ENCODE measurements at places on chromosomes 7 and 10.

DNA sequence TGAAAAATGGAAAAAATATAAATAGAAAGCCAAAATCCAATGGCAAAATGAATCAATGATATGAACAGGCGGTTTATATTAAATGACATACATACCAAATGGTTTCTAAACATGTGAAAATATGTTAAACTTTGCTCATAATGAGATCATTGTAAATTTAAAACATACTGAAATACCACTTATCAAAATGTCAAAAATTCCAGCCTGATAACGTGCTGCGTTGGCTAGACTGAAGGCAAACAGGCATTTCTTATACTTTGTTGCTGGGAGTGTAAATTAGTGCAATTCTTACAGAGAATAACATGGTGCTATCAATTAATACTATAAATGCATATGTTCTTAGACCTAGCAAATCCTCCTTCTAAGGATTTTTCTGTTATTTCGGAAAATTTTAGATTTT lies 225.8 kb upstream of the FAM3C start:
- DNase-seq: no peak

DNA sequence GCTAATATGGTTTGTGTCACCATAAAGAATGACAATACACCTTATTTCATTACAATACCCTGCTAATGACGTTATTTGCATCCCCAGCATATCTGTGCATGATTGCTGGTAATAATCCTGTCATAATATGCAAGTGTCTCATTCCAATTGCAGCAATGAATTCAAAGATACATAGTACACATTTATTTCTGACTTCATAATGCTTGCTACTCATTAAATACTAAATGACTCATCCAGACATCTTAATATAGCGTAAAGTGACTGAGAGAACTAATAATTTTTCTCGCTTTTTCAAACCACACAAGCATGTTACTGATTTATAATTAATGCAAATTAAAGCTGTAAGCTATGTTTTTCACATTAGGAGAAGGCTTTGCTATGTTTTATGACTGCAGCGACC lies 234.7 kb upstream of the MDFIC start:
- DNase-seq: no peak

- DNase-seq: no peak
These were observed 68.8 kb downstream of the OSBPL3 start for GRCh38 chr7:24911213-24911603.

GRCh38 chr10:79092292-79092896 lies 23.6 kb downstream of the ZMIZ1 start:
- no peak for DNase-seq

GRCh38 chr10:86285136-86285790 lies 81.3 kb downstream of the GRID1 start:
- no peak for DNase-seq

GRCh38 chr10:132888898-132889490 lies 53.4 kb downstream of the CFAP46 start:
- DNase-seq: no peak

GRCh38 chr10:47381103-47381395 lies 3.0 kb downstream of the ZNF488 start:
- no peak for DNase-seq

DNA sequence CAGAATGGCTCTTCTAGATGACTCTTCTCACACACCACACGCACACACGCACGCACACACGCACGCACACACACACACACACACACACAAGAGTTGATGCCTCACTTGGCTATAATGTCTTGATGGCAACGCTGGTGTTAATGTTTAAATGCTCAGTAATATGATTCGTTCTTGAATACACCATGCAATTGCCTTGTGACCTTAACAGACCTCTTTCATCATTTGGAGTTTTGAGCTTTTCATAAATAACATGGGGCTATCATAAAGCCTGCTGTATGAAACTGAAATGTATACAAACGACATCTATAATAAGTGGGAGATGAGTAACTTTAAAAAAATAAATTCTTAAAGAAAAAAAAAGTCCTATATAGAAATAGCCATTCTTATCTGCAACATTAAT lies 8.2 kb downstream of the JCAD start:
- no peak for DNase-seq

- DNase-seq: no peak
These were observed 503 bp downstream of the CROT start for GRCh38 chr7:87345962-87346371.

GRCh38 chr10:27153845-27154193 lies 365 bp downstream of the YME1L1 start:
- DNase-seq: no peak

GRCh38 chr7:80654887-80655340 lies 16.5 kb downstream of the CD36 start:
- DNase-seq: peak; percentile 29

GRCh38 chr7:101557421-101557820 lies 71.7 kb downstream of the MYL10 start:
- DNase-seq: no peak

- DNase-seq: no peak
These were observed at the start of gene TMEM139 for GRCh38 chr7:143284591-143285469. Gene TMEM139 (plus strand): TSS chr7:143284958. CDS start chr7:143285958, 1,000 bp downstream.

- no peak for DNase-seq
These were observed 598.1 kb downstream of the SH2D4B start for GRCh38 chr10:81135851-81136250.

DNA sequence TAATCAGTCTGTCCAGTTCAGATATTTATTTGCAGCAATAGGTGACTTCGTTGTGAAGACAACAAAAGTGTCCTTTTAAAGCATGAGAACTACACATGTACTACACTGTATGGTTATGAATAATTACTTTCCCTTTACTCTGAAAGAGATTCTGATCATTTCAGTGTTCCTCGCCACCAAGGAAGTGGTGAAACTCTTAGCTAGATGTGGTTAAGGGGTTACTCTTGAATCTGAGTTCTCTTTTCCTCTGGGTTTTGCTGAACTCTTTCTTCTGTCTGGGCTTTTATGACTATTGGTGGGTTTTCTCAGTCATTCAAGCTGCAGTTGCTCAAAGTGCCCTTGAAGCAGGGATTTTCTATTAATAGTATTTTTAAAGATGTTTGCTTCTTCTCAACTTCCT lies 127.9 kb upstream of the SEM1 start:
- no peak for DNase-seq

- DNase-seq: no peak
These were observed 105.8 kb downstream of the GPR158 start for GRCh38 chr10:25280573-25280972.

DNA sequence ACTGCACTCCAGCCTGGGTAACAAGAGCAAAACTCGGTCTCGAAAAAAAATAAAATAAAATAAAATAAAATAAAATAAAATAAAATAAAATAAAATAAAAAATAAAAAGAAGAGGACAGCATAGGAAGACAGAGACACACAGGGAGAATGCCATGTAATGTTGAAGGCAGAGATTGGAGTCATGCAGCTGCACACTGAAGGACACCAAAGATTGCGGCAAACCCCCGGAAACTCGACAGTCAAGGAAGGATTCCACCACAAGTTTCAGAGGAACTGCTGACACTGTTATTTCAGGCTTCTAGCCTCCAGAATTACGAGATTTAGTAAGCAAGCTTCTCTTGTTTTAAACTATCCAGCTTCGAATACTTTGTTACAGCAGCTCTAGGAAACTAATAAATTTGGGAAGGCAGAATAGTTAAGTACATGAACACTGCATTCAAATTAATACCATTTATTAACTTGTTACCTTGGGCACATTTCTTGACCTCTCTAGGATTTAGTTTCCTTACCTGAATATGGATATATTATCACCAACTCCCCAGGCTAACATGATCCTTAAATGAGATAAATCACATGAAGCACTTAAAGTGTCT lies 9.5 kb downstream of the CPED1 start:
- no peak for DNase-seq

- DNase-seq: no peak
These were observed 600.6 kb downstream of the PHTF2 start for GRCh38 chr7:78399033-78399769.

DNA sequence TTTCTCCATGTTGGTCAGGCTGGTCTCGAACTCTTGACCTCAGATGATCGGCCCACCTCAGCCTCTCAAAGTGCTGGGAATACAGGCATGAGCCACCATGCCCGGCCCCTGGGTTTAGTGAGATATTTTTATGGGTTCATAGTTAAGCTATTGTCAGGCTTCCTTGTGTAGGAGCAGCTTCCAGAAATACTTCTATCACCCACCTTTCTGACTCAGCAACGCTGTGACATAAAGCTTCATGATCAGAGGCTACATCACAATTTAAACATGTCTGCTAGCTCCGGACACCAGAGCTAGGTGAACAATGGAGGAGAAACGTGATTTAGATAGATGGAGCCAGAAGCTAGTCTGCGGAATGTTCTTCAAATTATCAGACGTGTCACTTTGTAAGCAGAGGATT lies 295.8 kb upstream of the LYZL1 start:
- no peak for DNase-seq

DNA sequence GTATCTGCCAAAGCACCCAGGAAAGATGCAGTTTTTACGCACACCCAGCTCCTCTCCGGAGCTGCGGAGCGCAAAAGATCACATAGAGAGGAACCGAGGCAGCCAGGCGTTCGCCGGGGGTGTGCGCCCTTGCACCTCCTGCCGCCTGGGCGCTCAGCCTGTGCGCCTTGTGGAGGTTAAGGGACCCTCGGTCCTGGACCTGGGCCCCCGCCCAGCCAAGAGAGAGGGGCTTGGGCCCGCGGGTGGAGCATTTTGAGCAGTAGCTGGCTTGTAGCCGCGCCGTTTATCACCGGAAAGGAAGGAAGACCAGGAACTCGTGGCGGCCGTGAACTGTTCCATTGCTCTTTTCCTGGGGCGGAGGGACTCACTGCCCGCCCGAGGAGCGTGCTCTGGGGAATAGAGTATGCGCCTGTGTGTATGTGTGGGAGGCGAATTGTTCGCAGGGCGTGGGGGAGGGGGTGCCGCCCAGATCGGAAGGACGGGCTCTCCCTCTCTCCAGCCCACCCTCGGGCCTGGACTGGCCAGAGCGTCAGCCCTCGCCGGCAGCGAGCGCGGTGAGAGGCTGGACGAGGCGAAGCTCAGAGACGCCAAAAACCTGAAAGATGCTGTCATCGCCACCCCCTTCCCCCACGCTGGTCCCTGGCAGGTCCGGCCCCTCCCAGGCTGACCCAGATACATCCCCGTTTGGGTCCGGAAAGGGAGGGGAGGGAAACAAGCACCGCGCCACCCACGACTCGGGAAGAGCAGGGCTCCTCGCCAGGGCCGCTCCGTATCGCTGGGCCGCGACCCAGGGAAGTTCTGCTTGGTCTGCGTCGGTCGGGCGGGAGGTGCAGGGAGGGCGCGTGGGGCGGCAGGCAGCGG lies 1.2 kb upstream of the WNT2 start:
- DNase-seq: peak; percentile 52

Measured in DMS79 (cell line).